ENCODE measurements at places on chromosomes 1 and 21. TPM values are rescaled to one million over a fixed set of nuclear protein-coding genes. Genes with fewer than 3 reads are reported as not detected.

- DNase-seq, result peak; percentile 49
Measured at GRCh38 chr1:64043288-64043687, 160.1 kb upstream of the UBE2U start.

- DNase-seq, result no peak
Measured at GRCh38 chr1:91129458-91129857, 107.6 kb upstream of the ZNF644 start.

GRCh38 chr1:171954361-171954760, 113.1 kb downstream of the DNM3 start:
- DNase-seq, result no peak

GRCh38 chr1:107140703-107141490, at the start of gene NTNG1:
TSS of gene NTNG1 (plus strand) at chr1:107141039.
- DNase-seq, result no peak

- no peak for DNase-seq
Measured at GRCh38 chr1:42143896-42144710, 9.1 kb upstream of the GUCA2B start.

The GBP7 gene
- not detected for total RNA-seq

The LRRC53 gene
- not detected for total RNA-seq

The KRTAP13-3 gene
- total RNA-seq, result not detected

Measured in fibroblast of the aortic adventitia (primary cell).